LNCaP clone FGC (cell line): ENCODE measurements at places on chromosomes 3 and 15.

- no peak for DNase-seq
Observed at GRCh38 chr3:148975248-148975647, 16.1 kb upstream of the GYG1 start.

DNA sequence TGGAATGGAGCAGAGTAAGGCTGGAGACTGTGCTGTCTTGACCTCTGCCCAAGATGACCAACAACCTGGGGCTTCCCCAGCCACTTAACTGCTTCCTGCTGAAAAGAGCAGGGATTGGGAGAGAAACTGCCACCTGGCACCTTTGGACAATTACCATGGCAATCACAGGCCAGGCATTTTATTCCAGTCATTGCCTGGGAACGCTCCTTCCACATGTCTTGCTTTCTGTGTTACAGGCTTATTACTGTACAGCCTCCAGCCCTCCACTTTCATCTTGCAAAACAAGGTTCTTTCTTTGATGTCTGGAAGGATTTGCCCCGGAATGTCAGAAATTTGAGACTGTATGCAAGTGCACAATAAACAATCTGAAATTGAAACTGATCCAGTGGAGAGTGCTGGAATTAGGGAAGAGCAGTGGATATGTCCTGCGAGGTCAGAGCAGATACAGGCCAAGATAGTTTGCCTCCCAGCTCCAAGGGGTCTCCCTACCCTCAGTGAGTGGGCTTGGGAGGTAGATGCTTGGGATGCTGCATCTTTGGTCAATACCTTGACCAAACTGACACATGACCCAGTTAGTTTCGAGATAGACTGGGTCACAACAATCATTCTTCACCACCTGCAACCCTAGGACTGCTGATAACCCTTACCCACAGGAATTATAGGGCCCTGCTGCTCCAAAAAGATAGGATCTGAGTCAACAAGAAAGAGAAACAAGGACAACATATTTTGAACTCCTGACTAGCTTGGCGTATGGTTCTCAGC is 2.7 kb downstream of the PPP1R14D start:
- DNase-seq, result no peak

- DNase-seq, result no peak
Observed at GRCh38 chr15:59194639-59195325, 11.9 kb upstream of the LDHAL6B start.

GRCh38 chr3:40631341-40631995 is 106.7 kb downstream of the ZNF621 start:
- peak; percentile 59 for DNase-seq

- no peak for DNase-seq
Observed at GRCh38 chr15:85383470-85384148, 3.2 kb downstream of the AKAP13 start.

- DNase-seq, result no peak
Observed at GRCh38 chr15:66138096-66138783, 115.3 kb downstream of the MEGF11 start.

DNA sequence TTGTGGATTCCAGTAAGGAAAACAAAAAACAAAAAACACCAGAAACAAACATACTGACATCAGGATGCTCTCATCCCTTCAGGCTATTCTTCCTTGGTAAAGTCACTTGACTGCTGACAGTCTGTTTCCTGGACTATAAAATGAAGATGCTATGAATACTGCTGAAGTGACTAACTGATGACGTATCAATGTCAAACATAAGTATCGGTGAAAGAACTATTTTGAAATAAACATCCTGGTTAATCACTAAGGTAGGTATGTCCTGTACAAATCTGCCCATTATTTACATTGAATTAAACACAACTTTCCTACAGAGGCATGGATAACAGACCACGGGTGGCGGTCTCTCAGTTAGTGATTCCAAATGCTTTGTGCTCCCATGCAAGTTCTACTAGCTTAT is 45.9 kb downstream of the CHAC1 start:
- DNase-seq, result no peak

GRCh38 chr3:128287216-128287615 is 133.9 kb downstream of the EEFSEC start:
- no peak for DNase-seq

- DNase-seq, result no peak
Observed at GRCh38 chr3:135896613-135897012, 68.9 kb upstream of the PPP2R3A start.

- no peak for DNase-seq
Observed at GRCh38 chr3:126480206-126480605, 4.5 kb upstream of the ZXDC start.

- no peak for DNase-seq
Observed at GRCh38 chr3:9969632-9970019, 17.0 kb downstream of the EMC3 start.

GRCh38 chr3:26279091-26279490 is 343.5 kb upstream of the LRRC3B start:
- DNase-seq, result no peak

DNA sequence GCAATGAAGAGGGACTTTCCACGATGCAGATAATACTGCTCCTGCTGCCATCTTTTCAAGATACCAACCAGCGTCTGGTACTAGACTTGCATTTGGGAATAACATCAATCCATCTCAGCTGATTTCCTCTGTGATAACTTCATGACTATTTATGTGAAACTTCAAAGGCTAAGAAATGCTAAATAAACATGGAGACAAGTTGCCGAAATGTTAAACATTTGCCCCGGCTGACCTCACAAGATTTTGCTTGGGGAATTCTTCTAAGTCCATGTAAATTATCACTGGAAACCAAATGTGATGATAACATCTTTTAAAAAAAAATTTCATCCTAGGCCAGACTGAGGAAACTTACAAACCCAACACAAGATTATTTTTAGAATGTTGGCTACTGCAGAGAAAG is 185.8 kb upstream of the PRICKLE2 start:
- DNase-seq, result no peak

DNA sequence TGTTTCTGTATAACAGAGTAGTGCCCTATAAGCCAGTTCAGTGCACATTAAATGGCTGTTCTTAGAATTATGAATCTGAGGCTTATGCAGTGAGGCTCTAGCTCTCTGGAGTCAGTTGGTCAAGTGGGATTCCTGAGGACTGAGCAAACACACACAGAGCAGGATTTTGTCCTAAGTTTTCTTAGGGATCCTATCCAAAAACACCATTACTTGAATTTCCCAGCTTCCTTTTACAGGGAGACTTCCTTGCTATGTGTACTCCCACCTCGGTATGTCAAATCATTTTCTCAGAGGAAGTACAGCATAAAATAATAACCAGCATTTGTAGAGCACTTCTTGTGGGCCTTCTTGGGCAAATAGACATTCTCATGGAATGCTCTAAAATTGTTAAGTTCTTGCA is 63.1 kb upstream of the GOLGA6B start:
- DNase-seq, result no peak

GRCh38 chr3:38544926-38545325 is 48.8 kb downstream of the EXOG start:
- no peak for DNase-seq

DNA sequence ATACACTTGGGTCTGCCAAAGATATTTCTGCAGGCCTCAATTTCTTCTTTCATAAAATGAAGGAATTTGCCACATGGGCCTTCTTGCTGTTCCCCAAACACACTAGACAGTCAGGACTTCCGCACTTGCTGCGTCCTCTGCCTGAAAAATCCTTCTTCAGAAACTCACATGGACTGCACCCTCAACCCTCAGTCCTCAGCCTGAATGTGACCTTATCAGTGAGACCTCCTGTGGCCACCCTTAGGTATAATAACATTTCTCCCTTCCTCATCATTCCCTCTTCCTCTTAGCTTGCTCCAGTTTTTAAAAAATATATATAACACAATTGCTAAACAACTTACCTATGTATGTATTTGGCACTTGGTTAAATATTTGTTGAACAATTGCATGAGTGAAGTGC is 257.5 kb downstream of the MFSD1 start:
- no peak for DNase-seq

DNA sequence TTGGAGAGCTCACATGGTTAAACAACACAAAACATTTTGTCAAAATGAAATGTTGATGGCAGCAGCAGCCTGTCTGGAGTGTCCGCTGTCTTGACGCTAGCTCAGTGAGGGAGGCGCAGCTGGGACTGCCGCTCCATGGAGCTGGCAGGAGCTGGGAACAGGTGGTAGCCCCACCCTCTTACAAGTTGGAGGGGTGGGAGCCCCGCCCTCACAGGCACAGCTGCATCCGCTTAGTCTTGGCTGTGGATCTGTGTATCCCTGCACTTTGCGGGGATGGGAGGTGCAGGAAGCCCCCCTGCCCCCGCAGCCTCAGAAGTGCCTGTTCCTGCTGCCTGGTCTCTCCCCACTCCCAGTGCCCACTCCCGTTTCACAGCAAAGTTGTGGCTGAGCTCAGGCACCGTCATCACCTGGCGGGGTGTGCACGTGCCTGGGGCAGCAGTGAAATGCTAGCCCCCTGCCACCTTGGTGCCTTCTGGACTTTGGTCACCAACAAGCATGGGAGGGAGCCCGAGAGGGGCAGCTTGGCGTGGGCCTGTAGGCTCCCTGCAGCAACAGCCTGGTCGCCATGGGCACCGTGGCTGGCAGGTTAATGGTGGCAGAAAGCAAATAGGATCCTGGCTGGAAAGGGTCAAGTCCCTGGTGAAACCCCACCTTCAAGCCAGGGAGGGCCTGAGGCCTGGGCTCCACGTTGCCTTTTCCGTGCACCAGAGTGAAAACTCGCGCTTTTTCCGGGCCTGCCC is 53.8 kb upstream of the CADM2 start:
- DNase-seq, result no peak

GRCh38 chr15:38187630-38188313 is 64.9 kb upstream of the SPRED1 start:
- DNase-seq, result no peak

- DNase-seq, result no peak
Observed at GRCh38 chr3:82224661-82225060, 463.2 kb upstream of the GBE1 start.

GRCh38 chr3:126026761-126027160 is 57.2 kb downstream of the SLC41A3 start:
- no peak for DNase-seq

DNA sequence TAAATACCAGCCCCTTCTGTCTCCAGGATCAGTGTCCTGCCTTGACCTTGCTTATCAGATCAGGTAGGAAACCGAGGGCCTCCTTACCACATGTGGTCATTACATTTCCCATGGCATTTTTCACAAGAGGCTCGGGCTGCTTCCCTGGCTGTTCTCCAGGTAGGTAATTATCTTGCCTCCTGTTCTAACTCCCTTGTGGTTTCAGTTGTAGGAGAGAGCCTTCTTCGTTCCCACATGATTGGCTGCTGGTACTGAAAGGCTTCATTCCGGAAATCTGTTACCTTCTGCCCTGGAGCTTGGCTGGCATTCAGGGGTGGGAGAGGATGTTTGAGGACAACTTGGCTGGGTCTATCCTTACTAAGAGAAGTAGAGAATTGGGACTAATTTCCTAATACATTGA is 46.8 kb upstream of the RORA start:
- no peak for DNase-seq

DNA sequence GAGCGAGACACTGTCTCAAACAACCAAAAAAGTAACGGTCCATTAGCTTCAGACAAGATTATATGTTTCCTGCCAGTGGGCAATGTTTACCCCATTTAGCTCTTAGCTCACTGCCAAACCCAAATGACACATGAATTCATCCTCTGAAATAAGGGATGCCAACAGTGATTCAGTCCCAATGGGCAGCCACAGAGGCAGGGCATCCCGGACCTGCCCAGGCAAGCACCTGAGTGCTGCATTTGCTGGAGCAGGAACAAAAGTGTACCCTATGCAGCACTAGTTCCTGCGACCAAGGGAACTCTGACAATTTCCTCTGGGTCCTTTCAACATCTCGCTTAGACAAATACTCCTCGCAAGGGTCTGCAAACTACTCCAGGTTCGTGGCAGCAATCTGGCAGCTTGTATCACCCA is 8.0 kb downstream of the IP6K2 start:
- no peak for DNase-seq

DNA sequence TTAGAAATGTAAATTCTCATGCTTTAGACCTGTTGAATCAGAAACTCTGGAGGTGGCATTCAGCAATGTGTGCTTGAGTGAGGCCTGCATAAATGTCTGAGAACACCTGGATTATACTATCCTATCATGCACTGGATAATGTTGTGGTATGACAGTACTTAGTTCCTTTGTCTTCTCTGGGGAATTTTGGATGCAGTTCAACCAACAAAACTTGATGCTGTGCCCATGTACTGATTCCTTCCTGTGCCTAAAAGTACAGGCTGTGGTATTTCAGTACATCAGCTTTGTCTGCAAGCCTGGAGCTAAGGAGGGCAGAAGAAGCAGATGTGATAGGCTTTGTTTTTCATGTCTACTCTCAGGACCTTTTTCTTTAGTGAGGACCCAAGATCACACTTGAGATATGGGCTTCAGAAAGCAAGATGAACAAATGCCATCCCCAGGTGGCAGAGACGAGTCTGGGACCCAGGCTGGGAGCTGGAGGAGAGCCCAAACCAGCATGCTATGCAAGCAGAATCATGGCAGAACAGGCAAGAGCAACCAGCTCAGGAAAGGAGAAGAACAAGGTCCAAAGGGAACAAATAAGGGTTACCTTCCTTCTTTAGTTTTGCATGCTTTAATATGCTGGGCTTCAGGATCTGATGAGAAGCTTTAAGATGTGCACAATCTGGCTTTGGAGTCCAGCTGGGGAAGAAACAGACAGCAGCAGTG is 124.7 kb downstream of the MYRIP start:
- no peak for DNase-seq

DNA sequence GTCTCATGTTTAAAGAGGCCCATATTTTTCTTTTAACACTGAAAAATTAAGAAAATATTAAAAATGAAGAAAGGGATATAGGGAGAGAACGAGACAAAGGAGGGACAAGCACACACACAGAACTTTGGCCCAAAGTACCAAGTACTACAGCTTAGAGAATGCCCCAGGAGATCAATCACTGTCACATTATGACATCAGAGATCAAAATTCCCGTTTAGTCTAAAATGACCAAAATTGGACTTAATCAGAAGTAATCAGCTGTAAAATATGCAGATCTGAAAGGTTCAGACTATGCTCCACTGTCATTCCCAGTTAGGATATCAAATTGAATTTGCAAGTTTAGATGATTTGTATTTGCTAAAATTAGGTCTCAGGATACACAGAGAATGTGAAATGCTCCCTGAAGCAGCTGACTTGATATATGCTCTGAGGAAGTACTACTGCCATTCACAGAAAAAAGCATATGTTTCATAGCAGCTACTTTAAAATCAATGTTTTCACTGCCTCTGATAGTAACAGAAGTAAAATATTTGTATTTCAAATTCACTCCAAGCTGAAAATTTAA is 123.0 kb downstream of the PEAK1 start:
- no peak for DNase-seq

DNA sequence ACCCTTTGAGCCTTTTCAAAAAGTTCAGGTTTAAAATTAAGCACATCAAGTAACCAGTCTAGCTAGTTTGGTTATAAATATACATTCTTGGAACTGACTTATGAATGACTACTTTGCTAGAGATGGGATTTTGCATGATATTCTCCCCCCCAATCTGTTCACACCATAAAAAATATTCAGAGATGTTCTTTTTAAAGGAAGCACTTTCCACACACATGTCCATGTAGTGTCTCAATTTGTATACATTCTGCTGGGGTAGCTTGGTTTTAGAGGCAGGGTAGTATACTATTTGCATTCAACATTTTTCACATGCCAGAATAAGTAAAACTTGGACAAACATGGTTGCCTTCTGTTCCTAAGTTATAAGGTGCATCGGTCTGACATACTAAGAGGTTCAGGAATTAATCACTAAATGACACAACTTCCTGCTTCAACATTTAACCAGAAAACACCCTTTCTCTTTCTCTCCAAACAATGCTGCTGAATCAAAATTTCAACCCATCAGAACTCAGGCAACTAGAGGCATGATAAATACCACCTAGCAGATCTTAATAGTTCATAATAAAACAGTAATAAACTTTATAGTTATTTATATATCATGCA is 57.0 kb downstream of the SUMF1 start:
- no peak for DNase-seq
